ENCODE measurements at places on chromosomes 2 and 18. TPM values are rescaled to one million over a fixed set of nuclear protein-coding genes. Genes with fewer than 3 reads are reported as not detected.
A peak's percentile ranks its signal among the peaks of the same experiment; 100 is the strongest.

DNA sequence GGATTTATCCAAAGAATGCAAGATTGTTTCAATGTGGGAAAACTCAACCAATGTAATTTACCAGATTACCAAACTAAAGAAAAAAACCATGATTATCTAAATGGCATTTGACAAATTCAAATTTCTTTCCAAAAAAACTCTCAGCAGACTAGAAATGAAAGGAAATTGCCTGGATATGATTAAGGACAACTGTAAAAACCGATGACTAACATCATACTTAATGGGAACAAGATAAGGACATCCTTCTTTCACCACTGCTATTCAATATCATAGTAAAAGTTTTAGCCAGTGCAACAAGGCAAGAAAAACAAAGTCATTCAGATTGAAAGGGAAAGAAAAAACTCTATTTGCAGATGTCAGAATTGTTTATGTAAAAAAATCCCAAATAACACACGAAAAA, 4.4 kb upstream of the CCDC150 start:
- DNase-seq: no peak
- H3K36me3 ChIP-seq: no peaks in the 10 kb centered on the region
- no peak overlapping the region for H3K4me3 ChIP-seq
- H3K4me1 ChIP-seq: peaks cover 4% of the 10 kb centered on the region
- no peaks in the 10 kb centered on the region for H3K27me3 ChIP-seq
- H3K27ac ChIP-seq: no peak overlapping the region

- H3K4me1 ChIP-seq: no peaks in the 10 kb centered on the region
- DNase-seq: no peak
- H3K27ac ChIP-seq: no peak overlapping the region
- H3K27me3 ChIP-seq: no peaks in the 10 kb centered on the region
- H3K4me3 ChIP-seq: no peak overlapping the region
Observed at GRCh38 chr18:64566456-64566855, 417.6 kb upstream of the LINC00305 start.

DNA sequence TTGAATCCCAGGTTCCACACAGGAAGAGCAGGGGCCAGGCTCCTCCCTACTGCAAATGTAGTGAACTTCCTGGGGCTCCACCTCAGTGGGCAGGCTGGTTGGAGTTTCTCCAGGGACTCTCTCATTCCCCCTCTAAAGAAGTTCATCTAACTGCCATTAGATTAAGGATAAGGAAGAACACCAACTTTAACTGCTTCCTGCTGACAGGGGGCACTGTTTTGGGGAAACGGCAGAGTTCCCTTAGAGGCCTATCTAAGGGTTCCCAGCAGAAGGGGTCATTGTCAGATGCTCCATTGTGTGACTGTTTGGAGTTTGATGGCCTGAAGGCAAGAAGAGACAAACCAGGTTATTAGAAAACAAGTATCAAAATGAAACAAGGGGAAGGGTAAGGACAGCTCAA, 2159.7 kb upstream of the PIK3C3 start:
- no peaks in the 10 kb centered on the region for H3K36me3 ChIP-seq
- no peaks in the 10 kb centered on the region for H3K4me1 ChIP-seq
- no peak overlapping the region for H3K4me3 ChIP-seq
- H3K27ac ChIP-seq: no peak overlapping the region
- no peaks in the 10 kb centered on the region for H3K27me3 ChIP-seq

DNA sequence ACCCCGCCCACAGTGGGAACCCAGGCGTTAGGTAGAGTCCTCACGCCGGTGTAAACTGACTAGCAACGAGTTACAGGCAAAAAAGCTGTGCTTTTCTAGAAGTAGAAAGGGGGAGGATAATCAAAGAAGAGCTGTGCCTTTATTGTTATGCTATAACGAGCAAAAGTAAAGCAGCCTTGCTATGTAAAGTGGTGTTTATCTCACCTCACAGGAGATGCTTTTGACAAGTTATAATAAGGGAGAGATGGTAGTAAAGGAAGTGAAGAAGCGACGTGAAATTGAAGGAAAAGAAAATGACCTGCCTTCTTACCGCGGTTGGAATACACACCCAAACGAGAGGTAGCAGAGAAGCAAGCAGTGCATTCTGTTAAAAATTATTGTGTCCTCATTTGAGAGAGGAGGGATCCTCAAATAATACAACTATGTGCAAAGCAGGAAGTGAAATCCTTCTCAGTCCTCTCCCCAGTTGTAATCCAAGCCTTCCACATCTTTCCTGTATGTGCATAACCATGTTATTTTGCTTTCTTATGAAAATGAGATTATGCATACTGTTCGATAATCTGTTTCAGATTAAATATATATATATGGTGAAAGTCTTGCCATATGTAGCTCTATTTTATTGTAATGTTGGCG, 962 bp downstream of the TANK start:
- DNase-seq: no peak
- H3K27me3 ChIP-seq: no peaks in the 10 kb centered on the region
- peak overlapping the region; percentile 99 for H3K27ac ChIP-seq
- peaks cover 53% of the 10 kb centered on the region for H3K4me1 ChIP-seq
- peak overlapping the region; percentile 83 for H3K4me3 ChIP-seq

- H3K4me3 ChIP-seq: no peak overlapping the region
- H3K4me1 ChIP-seq: no peaks in the 10 kb centered on the region
- no peaks in the 10 kb centered on the region for H3K27me3 ChIP-seq
- no peaks in the 10 kb centered on the region for H3K36me3 ChIP-seq
- H3K27ac ChIP-seq: no peak overlapping the region
Observed at GRCh38 chr2:176535467-176536113, 266.3 kb downstream of the MTX2 start.

GRCh38 chr2:151150331-151151320, 111.0 kb downstream of the RBM43 start:
- no peaks in the 10 kb centered on the region for H3K4me1 ChIP-seq
- no peaks in the 10 kb centered on the region for H3K27me3 ChIP-seq
- no peak for DNase-seq

- DNase-seq: no peak
- H3K27me3 ChIP-seq: no peaks in the 10 kb centered on the region
- no peaks in the 10 kb centered on the region for H3K36me3 ChIP-seq
- H3K27ac ChIP-seq: no peak overlapping the region
- no peaks in the 10 kb centered on the region for H3K4me1 ChIP-seq
- H3K4me3 ChIP-seq: no peak overlapping the region
Observed at GRCh38 chr2:238077292-238077691, 16.5 kb downstream of the SCLY start.

GRCh38 chr18:3693410-3693809, 243.4 kb downstream of the TGIF1 start:
- H3K36me3 ChIP-seq: no peaks in the 10 kb centered on the region
- no peaks in the 10 kb centered on the region for H3K27me3 ChIP-seq
- H3K27ac ChIP-seq: no peak overlapping the region
- no peaks in the 10 kb centered on the region for H3K4me1 ChIP-seq

GRCh38 chr2:113370478-113371091, 66.9 kb upstream of the ZNG1B start:
- H3K27me3 ChIP-seq: no peaks in the 10 kb centered on the region
- no peak for DNase-seq
- H3K4me3 ChIP-seq: no peak overlapping the region
- H3K27ac ChIP-seq: no peak overlapping the region

DNA sequence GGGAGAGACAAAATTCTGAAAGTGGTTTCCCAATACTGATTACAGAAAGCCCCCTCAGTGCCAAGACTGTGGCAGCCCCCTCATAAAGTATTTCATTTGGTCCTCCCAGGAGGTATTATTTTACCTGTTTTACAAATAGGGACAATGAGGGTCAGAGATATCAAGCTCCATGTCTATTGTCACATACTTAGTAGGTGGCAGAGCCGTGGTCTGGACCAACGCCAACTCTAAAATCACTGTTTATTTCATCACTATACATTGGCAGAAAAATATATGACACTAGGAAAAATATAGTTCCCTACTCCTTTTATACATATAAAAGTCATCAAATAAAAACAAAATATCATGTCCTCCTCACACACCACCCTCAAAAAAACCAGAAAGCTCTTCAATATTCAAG, 68.6 kb downstream of the DHRS9 start:
- H3K4me3 ChIP-seq: no peak overlapping the region
- H3K36me3 ChIP-seq: no peaks in the 10 kb centered on the region
- DNase-seq: no peak
- H3K4me1 ChIP-seq: no peaks in the 10 kb centered on the region

DNA sequence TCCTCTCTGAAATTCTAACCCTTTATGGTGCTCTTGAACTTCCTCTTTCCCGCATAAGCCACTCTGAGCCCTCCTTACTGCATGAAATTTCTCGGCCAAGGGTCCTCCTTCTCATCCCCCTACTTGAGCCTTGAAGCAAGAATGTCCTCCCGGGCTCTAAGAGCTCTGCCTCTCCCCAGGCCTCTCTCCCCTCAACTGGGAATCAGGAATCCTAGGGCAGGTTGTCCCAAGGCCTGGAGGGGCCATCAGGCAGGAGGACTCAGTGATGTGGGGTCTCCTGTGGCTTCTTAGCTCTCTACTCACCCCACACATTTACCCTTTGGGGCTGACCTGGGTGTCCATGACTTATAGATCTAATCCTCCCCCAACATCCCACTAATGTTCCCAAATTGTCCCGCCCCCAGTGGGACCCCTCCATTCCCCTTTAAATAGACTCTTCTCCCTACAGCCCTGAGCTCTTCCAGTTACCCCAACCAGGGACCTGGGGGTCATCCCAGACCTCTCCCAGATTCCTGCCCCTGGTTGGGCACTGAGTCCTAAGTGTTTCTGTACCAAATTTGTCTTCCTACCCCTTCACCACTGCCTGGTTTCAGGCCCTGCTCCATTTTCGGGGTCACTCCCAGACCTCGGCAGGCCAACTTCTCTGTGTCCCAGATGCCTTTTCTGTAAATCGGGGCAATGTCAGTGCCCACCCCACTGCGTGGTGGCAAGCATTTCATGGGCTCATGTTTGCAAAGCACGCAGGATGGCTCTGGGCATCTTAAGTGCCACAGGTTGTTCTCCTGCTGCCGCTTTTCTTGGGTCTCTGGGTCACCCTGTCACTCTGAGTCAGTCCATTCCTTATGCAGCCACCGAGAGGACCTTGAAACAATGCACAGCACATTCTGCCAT, 171.2 kb downstream of the ASB1 start:
- no peak for DNase-seq
- no peak overlapping the region for H3K4me3 ChIP-seq
- peak overlapping the region; percentile 81 for H3K27ac ChIP-seq
- peaks cover 46% of the 10 kb centered on the region for H3K4me1 ChIP-seq
- H3K36me3 ChIP-seq: no peaks in the 10 kb centered on the region

DNA sequence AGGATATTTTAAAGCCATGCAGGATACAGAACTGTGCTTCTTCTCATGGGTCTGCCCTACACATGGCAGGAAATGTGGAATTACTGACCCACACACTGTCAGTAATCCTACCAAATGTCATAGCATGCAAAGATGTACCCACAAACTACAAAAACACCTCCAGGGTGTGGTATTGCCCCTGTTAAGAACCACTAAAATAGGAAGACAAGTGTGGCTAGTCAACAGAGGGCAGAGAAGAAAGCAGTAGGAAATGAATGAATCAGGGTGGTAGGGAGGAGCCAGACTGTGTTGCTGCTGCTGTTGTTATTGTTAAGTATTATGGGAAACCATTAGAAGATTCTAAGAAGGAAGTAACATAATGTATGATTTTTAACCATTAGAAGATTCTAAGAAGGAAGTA, 556.7 kb upstream of the ACVR2A start:
- no peaks in the 10 kb centered on the region for H3K27me3 ChIP-seq
- no peaks in the 10 kb centered on the region for H3K4me1 ChIP-seq
- no peaks in the 10 kb centered on the region for H3K36me3 ChIP-seq
- H3K27ac ChIP-seq: no peak overlapping the region

DNA sequence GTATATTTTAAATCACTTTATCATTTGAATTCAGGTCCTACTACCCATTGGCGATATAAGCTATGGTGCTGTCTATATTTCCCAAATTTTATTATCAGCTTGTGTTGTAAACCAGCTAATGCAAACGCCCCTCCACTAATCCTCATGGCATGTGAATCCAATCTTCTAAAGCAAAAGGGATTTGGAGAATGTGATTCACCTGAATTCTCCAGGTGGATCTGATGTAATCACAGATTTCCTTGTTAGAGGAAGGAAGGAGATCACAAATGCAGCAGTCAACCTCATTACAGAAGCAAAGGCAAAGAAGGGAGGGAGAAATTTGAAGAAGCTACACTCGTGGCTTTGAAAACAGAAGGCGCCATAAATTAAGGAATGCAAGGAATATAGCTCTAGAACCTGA, 431.1 kb upstream of the CDH19 start:
- no peaks in the 10 kb centered on the region for H3K4me1 ChIP-seq
- H3K4me3 ChIP-seq: no peak overlapping the region
- H3K36me3 ChIP-seq: no peaks in the 10 kb centered on the region

- no peaks in the 10 kb centered on the region for H3K36me3 ChIP-seq
- no peak overlapping the region for H3K4me3 ChIP-seq
- no peak for DNase-seq
- H3K27ac ChIP-seq: no peak overlapping the region
- H3K27me3 ChIP-seq: no peaks in the 10 kb centered on the region
Observed at GRCh38 chr18:10131081-10131459, 217.3 kb downstream of the VAPA start.

GRCh38 chr18:35611518-35611917, 30.0 kb downstream of the GALNT1 start:
- no peak overlapping the region for H3K27ac ChIP-seq
- DNase-seq: no peak
- H3K27me3 ChIP-seq: no peaks in the 10 kb centered on the region
- no peaks in the 10 kb centered on the region for H3K36me3 ChIP-seq

CGREF1 gene
- total RNA-seq: 1.2 TPM

ZNF385B gene
- total RNA-seq: 50.3 TPM

LIMS4 gene
- total RNA-seq: 0.79 TPM

SERPINB13 gene
- total RNA-seq: 3.9 TPM

POTEI gene
- total RNA-seq: 0.07 TPM

SKOR2 gene
- total RNA-seq: not detected

FSIP2 gene
- 0.79 TPM for total RNA-seq

CD8A gene
- 4.1 TPM for total RNA-seq

TUBA3E gene
- total RNA-seq: not detected

DAPL1 gene
- not detected for total RNA-seq

CLIP4 gene
- 46.0 TPM for total RNA-seq

SPATS2L gene
- 74.8 TPM for total RNA-seq

OR6B2 gene
- total RNA-seq: not detected

GALNT14 gene
- total RNA-seq: 0.98 TPM

ALPG gene
- total RNA-seq: not detected

MROH2A gene
- not detected for total RNA-seq

ASIC4 gene
- not detected for total RNA-seq

AMMECR1L gene
- total RNA-seq: 13.3 TPM
